Activated CD4-positive, alpha-beta T cell treated with anti-CD3 and anti-CD28 coated beads for 24 hours (primary cell): ENCODE measurements at places on chromosomes 5 and 9.

DNA sequence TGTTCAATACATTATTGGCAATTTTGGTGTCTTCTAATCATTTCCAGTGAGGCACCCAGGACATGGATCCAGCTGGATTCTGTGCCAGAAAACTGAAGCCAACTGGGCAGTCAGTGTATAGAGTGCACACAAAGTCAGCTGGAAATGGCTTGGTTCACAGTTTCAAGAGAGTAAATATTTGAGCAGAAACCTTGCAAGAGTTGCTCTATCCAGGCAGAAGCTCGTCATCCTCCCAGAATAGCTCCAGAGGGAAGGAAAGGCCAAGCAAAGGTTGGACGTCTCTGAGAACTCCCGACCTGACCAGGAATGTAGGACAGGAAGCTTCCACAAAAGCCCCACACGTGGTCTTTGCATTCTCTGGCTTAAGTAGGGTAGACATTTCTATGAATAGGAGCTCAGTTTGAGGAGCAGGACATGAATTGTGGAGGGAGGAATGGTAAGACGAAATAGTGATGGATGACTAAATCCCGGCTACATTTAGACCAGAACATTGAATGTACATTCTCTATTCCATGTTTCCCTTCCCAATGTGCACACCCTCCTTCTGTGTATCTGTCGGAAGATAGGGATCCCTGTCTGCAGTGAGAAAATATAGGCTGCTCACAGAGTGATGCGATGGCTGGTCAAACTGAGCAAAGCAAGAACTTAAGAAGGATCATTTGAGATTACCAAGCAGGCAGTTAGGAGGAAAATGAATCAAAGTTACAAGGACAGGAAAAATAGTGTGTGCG lies 72.7 kb upstream of the FCN2 start:
- no peak for DNase-seq

- DNase-seq: no peak
Observed at GRCh38 chr5:159805021-159805420, 111.3 kb upstream of the ADRA1B start.

- DNase-seq: no peak
Observed at GRCh38 chr5:2335125-2335732, 416.2 kb downstream of the IRX2 start.

GRCh38 chr9:133554729-133555128 lies 20.2 kb downstream of the ADAMTSL2 start:
- DNase-seq: no peak

- DNase-seq: no peak
Observed at GRCh38 chr5:180093651-180094382, 22.3 kb upstream of the RNF130 start.

DNA sequence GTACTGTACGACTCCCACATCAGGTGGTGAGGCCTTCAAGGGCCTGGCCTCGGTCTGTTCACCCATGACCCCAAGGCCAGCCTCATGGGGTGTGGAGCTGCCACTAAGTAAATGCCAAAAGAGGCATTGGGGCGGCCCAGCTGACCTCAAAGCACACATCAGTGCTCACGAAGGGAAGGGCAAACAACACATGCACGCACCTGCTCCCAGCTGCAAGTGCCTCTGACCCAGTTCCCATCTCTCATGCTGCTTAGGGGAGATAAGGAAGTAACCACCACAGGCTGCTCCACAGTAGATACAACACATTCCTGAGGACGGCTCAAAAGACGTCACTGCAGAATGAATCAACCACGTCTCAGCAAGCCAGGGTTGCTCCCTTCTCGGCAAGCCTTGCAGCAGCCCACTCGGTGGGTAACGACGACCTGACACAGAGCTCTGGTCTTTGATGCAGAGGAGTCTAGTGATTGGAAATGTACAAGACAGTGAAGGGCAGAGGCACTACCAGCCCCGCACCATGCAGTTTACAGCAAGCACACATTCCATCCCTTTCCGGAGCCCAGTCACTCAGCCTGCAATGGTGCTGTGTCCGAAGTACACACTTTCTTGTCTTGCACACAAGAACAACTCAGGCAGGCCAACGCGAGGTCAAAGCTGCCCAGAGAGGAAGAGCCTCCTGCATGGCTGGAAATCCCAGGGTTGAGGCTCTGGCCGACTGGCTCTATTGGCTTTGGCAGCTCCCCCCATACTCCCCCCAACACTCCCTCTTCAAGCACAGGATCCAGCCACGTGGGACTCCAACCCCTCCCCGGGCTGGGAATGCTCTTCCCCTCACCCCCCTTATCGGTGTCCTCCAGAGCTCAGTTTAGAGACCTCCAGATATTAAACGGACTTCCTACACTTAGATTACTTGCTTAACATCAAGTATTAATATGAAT lies 31.8 kb downstream of the FABP6 start:
- DNase-seq: no peak

GRCh38 chr5:114317751-114318150 lies 44.1 kb upstream of the KCNN2 start:
- DNase-seq: no peak

GRCh38 chr5:67058998-67059743 lies 137.4 kb downstream of the CD180 start:
- no peak for DNase-seq
